ENCODE measurements at places on chromosomes 13 and 19.

GRCh38 chr19:39834287-39834841 lies 402 bp upstream of the DYRK1B start:
- DNase-seq: no peak

- no peak for DNase-seq
Measured at GRCh38 chr19:46944918-46945628, 74.6 kb upstream of the NPAS1 start.

GRCh38 chr13:44296856-44297255 lies 76.8 kb upstream of the SERP2 start:
- no peak for DNase-seq

GRCh38 chr13:29676941-29677452 lies 81.5 kb upstream of the SLC7A1 start:
- DNase-seq: no peak

DNA sequence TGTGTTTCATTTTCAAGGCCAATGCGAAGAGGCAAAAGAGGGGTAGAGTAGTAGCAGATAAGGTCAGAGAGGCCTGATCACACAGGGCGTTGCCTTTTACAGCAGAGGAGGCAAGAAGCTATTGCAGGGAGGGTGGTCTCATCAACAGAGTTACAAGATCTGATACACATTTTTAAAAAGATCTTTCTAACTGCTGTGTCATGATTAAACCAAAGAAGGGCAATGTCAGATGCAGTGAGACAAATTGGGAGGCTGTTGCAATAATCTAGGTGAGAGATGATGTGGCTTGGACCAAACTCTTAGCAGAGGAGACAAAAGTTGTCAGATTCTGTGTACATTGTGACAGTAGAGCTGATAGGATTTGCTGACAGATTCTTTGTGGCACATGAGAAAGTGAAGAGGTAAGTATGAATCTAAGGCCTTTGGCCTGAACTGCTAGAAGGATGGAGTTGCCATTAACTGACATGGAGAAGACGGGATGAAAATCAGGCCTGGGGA lies 13.0 kb upstream of the LRRC63 start:
- DNase-seq: no peak
